Ovary (tissue), 10 donors: ENCODE measurements at places on chromosomes 5 and 9.

- DNase-seq: peak; percentile 75
Measured at GRCh38 chr9:129451089-129451656, 169.7 kb downstream of the C9orf50 start.

DNA sequence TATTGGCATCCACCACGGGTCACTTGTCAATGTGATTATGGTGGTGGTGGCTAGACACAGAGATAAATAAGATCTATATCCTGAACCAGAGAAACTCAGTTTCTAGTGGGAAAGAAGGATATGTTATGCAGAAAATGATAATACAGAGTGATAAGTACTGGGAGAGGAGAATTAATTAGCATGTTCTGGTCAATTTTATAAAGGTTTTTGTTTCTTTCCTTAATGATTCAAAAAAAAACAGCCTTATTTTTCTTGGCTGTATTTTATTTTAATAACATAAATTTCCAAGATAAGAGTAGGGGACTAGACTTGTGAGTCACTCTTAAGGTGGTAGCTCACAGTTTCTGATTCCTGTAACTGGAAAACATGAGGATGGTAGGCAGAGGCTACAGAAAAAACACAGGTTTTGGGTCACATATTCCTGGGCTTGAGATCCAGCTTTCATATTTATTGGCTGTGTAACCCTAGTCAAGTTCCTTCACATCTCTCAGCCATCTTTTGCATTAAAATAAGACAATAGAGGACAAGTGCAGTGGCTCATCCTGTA, 350.3 kb upstream of the RPS23 start:
- no peak for DNase-seq

DNA sequence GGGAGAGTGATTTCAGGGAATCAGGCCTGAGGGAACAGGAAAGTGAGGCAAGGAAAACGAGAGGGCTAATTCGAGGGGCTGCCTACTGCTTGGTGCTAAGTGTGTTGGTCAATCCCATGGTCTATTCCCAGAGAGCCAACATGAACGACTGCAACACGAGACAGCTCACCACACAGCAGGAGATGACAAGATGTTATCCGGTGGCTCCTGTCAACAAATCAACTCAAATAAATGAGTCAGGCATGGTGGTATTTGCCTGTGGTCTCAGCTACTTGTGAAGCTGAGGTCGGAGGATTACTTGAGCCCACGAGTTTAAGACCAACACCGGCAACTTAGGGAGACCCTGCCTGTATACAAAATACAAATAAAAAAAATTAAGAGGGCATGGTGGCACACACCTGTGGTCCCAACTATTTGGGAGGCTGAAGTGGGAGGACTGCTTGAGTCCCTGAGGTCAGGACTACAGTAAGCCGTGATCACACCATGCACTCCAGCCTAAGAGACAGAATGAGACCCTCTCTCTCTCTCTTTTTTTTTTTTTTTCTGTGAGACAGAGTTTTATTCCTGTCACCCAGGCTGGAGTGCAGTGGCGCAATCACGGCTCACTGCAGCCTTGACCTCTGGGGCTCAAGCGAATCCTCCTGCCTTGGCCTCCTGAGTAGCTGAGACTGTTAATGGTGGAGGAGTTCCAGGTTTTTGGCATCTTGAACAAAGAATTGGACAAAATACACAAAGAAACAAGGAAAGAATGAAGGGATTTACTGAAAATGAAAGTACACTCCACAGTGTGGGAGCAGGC, 9.0 kb upstream of the FAF2 start:
- DNase-seq: no peak

GRCh38 chr5:96326902-96327301, 106.1 kb downstream of the PCSK1 start:
- DNase-seq: no peak

DNA sequence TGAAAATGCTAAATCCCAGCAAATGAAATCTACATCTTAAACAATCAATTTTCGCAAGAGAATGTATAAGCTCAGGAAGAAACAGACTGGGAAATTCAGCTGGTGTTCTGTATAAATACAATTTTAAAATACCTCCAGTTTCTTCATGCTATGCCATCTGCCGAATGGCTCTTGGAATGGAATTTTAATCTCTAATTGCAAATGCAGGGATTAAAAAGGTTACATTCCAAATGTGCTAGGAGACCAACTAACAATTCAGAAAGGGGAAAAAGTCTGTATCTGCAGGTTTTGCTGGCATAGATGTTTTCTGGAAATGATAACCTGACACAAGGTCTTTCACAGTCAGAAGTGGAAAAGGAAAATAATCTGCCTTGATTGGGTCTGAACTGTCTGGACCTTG, 379.7 kb downstream of the MAT2B start:
- no peak for DNase-seq

- DNase-seq: peak; percentile 92
Measured at GRCh38 chr9:121281614-121282276, 13.8 kb downstream of the GSN start.

GRCh38 chr5:61280205-61280604, 51.9 kb upstream of the ZSWIM6 start:
- DNase-seq: no peak

DNA sequence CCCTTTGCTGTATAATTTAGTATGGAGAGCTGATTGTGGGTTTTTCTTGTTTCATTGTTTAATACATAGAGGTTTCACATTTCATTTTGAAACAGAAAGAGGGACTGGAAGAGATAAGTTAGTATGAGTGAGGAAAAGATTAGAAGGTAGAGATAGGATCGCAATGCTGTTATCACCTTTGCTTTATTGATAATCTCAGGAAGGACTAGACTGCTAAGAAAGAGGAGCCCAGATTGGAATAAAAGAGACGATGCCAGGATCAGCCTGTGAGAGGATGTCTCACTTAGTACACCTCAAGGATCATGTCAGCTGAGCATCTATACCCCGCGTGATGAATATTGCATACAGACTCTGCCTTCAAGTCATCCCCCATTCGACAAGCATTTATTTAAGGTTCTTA, 178.0 kb upstream of the DMAC1 start:
- no peak for DNase-seq

DNA sequence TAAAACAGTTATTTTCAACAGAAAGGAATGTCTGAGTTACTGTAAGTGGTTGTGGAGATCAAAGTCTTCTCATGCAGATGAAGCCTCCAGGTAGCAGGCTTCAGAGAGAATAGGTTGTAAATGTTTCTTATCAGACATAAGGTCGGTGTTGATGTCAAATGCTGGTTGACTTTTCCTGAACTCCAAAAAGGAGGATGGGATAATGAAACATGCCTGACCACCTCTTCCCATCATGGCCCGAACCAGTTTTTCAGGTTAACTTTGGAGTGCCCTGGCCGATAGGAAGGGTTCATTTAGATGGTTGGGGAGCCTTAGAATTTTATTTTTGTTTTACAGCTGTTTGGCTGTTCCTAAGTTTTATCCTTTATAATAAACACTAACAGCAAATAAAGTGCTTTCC, 478.4 kb downstream of the ACTL7B start:
- DNase-seq: no peak

DNA sequence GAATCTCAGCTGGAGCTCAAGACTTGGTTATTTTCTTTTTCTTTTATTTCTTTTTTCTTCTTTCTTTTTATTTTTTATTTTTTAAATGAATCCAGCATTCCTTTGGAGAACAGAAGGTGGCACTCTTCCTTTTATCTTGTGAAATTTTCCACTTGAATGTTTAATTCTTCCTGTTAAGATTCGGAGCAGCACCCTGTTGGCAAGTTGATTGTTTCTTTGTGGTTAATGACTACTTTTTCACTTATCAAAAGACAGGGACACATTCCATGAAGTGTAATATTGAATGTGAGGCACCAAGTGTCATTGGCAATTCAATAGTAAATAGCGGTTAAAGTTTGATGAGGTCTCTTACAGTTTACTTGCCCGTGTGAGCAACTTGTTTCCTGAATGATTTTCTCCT, 240.5 kb upstream of the CHD1 start:
- DNase-seq: no peak

DNA sequence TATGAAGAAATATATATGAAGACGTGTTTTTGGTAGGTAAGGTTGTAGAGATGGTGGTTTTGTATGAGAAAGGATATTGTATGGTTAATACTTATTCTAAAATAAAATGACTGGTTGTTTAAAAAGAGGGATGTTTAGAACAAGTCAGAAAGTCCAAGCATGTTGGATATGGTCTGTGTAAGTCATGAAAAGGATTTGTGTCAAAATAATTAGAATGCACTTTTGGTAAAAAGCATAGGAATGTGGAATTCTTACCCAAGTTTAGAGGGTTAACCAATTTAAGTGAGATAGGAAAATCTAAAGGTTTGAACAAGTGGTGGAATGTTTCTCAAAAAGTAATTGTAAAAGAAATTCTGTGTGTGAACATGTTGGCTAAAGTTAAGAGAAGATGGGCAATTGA, 1556.5 kb upstream of the C9orf72 start:
- no peak for DNase-seq

- peak; percentile 80 for DNase-seq
Measured at GRCh38 chr5:119452373-119453039, at the start of gene HSD17B4. HSD17B4 (plus strand) TSS chr5:119452497; CDS start chr5:119452576, 79 bp downstream.

- peak; percentile 28 for DNase-seq
Measured at GRCh38 chr5:68534131-68534940, 318.8 kb downstream of the PIK3R1 start.

- no peak for DNase-seq
Measured at GRCh38 chr9:14216612-14217194, 97.2 kb downstream of the NFIB start.

GRCh38 chr5:177232358-177232757, 71.2 kb downstream of the RAB24 start:
- DNase-seq: no peak

- DNase-seq: no peak
Measured at GRCh38 chr5:135991429-135991828, 36.6 kb upstream of the LECT2 start.

DNA sequence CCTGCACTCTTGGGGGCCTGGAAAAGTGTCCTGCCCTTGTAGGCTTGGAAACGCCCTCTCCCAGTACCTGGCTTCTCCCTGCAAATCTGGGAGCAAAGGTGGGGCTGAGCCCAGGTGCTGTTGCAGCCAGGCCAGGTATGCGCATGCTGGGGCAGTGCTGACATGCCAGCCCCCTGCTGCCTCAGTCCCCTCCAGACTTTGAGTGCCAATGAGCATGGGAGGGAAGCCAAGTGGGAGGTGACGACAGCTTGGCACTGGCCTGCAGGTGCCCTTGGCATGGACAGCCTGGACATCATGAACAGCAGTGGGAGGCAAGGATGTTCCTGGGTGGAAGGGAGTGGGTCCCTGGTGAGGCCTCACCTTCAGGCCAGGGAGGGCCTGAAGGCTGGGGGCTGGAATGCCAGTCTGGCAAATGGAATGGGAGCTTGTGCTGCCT, 1494.4 kb upstream of the NUDT12 start:
- DNase-seq: no peak

DNA sequence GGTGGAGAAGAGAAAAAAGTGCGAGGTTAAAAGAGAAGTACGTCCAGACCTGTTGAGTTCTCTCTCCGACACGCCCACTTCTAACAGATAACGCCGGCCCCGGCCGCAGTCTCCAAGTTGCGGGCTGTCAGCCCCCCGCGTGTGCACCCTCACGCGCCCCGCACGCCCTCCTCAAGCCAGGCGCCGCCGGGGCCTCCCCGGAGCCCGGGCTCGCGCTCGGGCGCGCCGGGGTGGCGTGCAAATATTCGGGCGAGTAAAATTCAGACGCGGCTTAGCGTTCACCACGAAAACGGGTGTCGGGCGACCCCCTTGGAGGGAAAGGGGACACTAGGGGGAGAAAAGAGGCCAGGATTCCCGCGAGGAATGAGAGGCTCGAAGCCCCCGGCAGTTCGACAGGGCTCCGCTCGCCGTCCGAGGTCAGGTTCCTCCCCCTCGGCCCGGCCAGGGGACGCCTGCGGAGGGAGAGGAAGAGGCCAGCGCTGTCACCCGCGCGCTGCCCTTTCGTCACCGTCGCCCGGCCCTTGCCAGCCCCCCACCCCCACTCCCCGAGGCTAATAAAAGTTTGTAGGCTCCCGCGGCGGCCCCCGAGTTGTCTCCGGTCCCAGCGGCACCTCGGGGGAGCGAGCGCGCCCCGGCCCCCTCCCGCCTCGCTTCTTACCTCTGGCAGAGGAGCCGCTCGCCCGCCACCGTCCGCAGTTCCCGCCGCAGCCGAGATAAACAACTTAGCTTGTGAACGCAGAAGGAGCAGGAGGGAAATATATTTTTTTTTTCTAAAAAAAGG, 743 bp downstream of the NR3C1 start:
- peak; percentile 65 for DNase-seq

- DNase-seq: no peak
Measured at GRCh38 chr5:103561685-103562452, 720 bp downstream of the NUDT12 start.

- no peak for DNase-seq
Measured at GRCh38 chr5:76074487-76075065, 8.6 kb upstream of the SV2C start.

GRCh38 chr9:92654481-92655301, 15.2 kb downstream of the IPPK start:
- DNase-seq: no peak

DNA sequence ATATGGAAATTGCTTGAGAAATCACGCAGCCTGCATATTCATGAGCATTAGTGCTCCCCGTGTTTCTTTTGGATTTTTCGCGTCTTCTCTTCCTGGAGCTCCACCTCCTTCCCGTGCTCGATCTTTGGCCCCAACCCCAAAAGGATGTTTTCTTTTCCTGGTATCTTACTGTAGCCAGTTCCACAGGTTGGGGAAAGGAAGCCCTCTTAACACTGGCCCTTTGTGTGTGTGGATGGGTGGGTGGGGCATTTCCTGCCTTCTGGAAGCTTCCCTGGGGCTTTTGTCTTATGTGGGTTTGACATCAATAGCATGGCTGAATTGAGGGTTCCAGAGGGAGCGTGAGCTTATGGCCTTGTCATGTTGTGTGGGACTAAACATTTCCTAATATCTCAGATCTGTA, 21.9 kb downstream of the STXBP1 start:
- no peak for DNase-seq

GRCh38 chr9:114125476-114126013, 26.5 kb upstream of the KIF12 start:
- no peak for DNase-seq

GRCh38 chr5:80623999-80624398, 30.5 kb upstream of the MSH3 start:
- no peak for DNase-seq

- DNase-seq: no peak
Measured at GRCh38 chr5:142098931-142099330, 9.6 kb upstream of the NDFIP1 start.

- DNase-seq: no peak
Measured at GRCh38 chr9:92969516-92970466, 22.5 kb downstream of the FGD3 start.

GRCh38 chr5:124132843-124133242, 613.6 kb downstream of the ZNF608 start:
- no peak for DNase-seq

DNA sequence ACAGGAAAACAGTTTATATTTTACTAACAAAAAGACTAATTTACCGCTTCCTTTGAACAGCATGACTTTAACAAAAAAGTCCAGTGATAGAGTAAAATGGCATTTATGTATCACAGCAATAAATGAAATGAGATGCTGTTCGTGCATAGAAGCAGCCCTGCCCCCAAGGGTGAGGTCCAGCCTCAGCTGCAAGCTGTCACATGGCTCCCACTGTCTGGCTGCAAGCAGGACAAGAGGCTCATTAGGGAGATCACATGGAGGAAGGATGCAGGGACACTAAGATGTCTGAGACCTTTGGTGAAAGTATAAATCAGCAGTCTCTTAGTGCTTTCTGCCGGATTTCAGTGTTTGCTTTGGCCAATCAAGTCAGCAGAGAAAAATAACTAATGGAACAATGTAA, 23.0 kb downstream of the GDNF start:
- no peak for DNase-seq
